Stimulated activated CD4-positive, alpha-beta T cell treated with anti-CD3 and anti-CD28 coated beads, Interleukin-12 subunit alpha, Interleukin-12 subunit beta, amount 100 ng/mL, for 4 hours (primary cell): ENCODE measurements at places on chromosomes 12 and 14.

DNA sequence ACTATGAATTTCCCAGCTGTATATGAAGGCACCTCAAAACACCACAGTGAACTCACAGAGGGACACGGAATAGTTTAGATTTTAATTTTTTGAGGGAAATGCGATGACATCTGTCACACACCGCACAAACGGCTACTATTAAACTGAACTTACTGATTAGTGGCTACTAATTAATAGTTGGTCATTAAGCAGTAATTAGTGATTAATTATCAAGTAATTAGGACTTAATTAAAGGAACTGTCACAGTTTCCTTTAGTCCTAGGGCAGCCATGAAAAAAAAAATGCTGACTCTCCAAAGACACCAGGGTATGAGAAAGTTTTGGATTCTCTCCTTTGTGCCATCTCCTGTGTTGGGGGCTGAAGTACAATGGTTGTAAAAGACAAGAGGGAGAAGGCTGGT lies 2.9 kb downstream of the OAS1 start:
- DNase-seq, result no peak

DNA sequence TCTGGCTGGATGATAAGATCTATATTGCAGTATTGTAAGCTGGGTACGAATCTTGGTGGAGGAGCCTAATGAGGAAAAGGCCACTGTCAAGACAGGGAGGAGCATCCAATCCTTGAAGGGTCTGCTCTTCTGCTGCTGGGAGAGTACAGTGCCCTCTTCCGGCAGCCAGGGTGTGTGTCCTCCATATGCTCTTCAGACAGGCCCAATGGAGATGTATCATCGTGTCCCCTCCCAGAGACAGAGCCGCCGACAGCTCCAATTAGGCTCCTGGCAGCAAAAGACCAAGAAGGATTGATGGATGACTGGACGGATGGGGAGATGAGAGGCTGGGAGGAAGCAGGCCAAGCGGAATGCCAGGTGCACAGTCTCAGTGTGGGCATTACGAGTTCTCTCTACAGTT lies 51.6 kb upstream of the PIWIL1 start:
- DNase-seq, result no peak

DNA sequence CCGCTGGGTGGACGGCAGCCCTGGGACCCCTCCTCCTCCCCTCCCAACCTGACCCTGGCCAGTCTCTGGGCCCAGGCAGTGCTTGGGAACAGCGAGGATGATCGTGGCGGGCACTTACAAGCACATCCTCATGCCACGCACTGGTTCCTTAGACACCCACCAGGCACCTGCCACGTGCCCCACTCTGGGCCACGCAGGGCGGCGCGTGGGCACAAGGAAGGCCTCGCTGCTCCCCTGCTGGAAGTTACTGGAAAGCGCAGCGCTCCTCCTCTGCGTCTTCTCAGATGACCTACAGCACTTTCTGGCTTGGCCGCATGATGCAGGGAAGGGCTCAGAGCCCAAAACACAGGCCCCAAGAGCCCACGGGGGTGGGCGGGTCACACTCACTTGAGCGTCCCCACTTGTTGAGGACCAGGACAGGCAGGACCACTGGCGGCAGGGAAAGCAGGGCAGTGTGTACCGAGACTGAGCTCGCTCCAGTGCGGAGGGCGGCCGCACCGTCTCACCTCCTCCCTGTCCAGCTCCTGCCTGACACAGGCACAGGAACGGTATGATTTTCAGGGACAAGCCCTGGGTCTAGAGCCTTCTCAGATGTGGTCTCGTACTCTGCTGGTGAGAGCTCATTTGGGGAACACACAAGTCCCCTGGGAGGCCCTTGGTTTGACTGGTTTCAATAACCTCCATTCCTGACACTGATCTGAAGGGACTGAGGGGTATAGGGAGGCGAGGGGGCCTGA lies 128.3 kb upstream of the EVL start:
- no peak for DNase-seq

- no peak for DNase-seq
Measured at GRCh38 chr12:64583771-64584421, 26.4 kb upstream of the RASSF3 start.

GRCh38 chr14:33996462-33996861 lies 45.6 kb upstream of the EGLN3 start:
- DNase-seq, result no peak

GRCh38 chr14:57657487-57657886 lies 163.8 kb upstream of the CCDC198 start:
- no peak for DNase-seq

DNA sequence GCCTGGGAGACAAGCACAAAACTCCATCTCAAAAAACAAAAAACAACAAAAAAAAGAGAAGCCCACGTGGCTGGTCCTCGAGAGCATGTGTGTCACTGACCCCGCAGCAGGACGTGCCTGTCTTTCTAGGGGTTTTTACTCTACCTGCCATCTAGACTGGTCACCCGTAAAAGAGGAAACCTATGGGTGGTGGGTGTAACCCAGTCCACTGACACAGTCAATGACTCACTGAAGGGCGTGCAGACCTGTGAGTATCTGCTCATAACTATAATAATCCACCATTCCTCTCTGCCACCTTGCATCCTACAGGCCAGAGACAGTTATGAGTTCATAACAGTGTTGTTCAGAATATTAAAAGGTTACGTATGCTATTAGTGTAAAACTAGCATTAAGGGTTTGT lies 4.6 kb downstream of the GOLGA3 start:
- no peak for DNase-seq

- DNase-seq, result no peak
Measured at GRCh38 chr14:60064491-60065072, 27.1 kb upstream of the PCNX4 start.

- no peak for DNase-seq
Measured at GRCh38 chr12:82968631-82969367, 282.1 kb downstream of the TMTC2 start.

DNA sequence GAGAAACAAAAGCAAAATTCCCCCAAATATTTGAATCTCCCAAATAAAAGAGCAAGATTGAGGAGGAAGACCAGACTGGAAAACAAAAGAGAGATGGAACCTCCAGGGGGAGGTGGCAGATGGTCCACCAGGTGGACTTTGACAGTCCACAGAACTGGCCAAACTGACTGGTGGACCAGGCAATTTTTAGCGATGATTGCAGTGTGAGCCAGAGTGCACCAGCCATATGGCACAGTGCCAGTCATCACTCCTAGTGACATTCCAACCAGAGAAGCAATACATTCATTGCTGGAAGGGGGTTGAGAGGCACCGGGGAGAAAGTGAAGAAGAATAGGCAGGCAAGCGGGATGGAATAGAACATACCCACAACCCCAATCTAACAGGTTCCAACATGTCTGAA lies 182.9 kb downstream of the EXOC5 start:
- DNase-seq, result no peak

- DNase-seq, result no peak
Measured at GRCh38 chr12:124651516-124652273, 84.3 kb upstream of the NCOR2 start.

DNA sequence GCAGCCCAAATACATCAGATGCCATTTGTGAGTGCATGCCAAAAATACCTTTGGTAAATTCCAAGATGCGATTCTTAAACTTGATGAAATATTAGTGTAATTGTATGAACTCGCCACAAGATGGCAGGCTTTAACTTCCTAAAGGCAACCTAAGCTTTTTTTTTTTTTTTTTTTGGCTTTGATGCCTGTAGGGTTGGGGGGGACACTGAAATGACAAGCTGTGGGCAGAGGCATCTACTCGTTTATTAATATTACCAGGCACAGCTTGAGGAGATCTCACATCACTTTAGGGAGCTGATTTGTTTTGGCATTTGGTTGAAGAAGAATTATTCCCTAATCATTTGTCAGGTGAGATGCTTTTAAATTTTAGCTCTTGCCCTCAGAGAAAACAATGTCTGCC lies 126.7 kb upstream of the CCDC196 start:
- DNase-seq, result no peak

DNA sequence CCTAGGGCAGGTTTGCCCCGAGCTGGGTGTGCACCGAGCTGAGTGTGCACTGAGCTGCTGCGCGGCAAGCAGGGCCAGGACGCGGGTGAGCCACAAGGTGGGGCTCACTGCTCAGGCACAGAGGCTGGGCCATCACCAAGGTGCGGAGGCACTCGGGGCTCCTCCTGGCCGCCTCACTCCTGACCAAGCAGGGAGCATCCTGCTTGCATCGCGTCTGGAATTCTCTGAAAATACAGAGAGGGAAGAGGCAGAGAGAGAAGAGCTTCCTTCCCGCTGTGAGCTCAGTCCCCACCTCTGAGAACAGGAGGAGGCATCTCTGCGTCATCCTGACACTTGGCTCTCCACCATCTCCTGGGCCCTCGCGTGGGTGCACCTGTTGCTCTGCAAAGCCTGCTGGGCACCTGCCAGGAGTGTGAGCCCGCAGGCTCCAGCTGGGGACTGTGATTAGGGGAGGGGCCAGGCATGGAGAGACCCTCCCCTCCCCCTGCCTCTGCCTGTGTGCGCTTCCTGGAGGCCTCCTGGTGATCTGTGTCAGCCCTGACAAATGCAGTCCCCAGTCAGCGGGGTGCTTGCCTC lies 116.3 kb downstream of the GLT1D1 start:
- DNase-seq, result no peak

- no peak for DNase-seq
Measured at GRCh38 chr12:18998343-18999261, 130.9 kb upstream of the PLEKHA5 start.
